Stimulated activated CD4-positive, alpha-beta T cell treated with anti-CD3 and anti-CD28 coated beads, Interleukin-15, amount 100 ng/mL, for 24 hours (primary cell): ENCODE measurements at places on chromosomes 4 and X.

- no peak for DNase-seq
Measured at GRCh38 chr4:102403116-102403515, 57.8 kb upstream of the SLC39A8 start.

DNA sequence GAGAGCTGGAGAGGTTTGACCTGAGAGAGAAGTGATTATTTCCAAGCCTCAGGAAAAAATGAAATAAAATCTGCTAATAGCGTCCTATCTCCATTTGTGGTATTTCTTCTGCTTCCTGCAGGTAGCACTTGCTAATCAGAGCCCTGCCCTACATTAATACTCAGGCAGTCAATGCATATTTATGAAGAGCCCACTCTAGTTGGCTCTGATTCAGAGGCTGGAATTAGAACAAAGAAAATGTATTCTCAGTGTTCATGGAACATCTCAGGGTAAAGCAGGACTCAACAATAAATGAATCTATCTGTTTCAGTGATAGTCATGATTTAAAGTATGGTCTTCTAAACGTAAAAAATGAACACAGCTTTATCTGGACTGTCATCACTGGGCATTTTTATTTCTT is 1.4 kb upstream of the ATP8A1 start:
- DNase-seq, result no peak

GRCh38 chr4:187393531-187394344 is 601.8 kb upstream of the ZFP42 start:
- no peak for DNase-seq

DNA sequence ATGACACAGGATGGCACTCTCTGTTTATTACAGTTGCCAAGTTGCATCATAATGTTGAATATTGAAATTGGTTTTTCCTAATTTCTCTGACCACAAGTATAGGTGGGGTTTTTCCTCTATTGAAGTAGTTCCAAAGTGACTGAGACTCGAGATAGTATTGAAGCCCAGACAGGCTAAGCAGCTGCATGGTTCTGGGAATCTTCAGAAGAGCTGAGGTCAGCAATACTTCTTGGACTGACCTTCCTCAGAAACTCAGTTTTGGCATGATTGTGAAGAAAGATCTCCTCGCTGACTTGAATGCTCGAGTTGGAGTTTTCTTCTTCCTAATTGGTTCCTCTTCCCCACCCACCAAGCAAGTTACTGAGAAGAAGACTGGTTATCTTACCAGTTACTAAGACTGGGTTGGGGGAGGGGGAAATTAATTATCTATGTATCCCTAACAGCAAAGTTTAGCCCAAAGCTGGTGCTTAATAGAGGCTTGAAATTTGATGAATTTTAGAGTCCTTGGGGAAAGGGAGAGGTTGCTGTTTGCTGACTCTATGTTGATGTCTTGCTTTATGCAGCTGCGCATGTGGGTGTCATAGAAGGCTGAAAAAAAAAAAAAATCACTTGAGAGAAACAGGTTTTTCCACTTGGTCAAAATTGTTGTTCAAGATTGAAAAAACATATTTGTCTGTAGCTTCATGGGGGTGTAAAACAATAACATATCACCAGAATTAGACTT is 91.1 kb downstream of the P2RY10 start:
- DNase-seq, result no peak

DNA sequence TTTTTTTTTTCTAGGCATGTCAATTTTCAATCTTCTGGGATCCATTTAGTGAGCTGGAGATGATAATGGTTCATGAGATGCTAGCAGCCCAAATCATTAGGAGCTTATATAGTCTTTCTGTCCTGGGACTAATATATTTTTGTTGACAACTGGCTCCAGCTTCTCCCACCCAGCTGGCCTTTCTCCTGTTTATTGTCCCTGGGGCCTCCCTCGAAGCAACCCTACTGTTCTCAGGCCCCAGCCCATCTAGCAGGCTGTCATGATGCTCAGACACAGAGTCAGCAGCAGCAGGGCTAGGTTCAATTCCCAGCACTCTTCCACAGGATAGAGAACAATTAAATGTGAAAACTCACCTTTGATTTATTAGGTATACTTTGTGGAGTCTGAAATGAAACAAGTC is 127.6 kb upstream of the MID1 start:
- no peak for DNase-seq

DNA sequence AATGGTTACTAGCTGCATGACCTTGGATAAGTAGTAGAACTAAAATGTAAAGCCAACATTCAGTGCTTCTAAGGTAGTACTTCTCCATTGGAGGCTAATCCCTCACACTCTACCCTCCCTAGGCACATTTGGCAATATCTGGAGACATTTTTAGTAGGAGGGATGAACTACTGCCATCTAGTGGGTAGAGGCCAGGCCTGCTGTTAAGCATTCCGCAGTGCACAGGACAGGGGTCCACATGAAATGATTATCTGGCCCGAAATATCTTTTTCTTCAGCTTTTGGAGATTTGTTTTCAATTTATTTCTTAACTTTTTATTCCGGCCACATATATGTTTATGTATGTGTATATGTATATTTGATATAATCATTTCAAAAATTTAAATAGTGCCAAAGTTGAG is 36.0 kb upstream of the SPANXC start:
- DNase-seq, result peak; percentile 1

- DNase-seq, result no peak
Measured at GRCh38 chrX:101203761-101204351, 15.7 kb upstream of the DRP2 start.
